ENCODE measurements at places on chromosomes 2 and 18.

DNA sequence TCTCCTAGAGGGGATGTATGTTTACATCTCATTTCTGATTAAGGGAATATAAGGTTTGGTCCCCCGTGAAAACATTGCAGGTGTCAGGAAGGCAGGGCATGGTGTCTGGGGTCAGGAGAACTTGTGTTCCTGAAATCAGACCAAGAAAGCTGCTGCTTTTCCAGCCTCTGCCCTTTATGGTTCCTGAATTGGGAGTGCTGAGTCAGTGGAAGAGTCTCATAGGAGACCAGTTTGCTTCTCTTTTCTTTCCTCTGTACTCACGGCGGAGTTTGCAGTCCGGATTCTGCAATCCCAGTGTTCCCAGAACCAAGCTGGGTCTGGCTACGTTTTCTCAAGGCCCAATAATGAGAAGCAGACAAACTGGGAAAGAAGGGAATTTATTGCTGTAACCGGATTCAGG is 5.1 kb upstream of the MARCO start:
- DNase-seq, result no peak

- no peak for DNase-seq
Measured at GRCh38 chr2:109255654-109256053, 126.6 kb downstream of the SH3RF3 start.

DNA sequence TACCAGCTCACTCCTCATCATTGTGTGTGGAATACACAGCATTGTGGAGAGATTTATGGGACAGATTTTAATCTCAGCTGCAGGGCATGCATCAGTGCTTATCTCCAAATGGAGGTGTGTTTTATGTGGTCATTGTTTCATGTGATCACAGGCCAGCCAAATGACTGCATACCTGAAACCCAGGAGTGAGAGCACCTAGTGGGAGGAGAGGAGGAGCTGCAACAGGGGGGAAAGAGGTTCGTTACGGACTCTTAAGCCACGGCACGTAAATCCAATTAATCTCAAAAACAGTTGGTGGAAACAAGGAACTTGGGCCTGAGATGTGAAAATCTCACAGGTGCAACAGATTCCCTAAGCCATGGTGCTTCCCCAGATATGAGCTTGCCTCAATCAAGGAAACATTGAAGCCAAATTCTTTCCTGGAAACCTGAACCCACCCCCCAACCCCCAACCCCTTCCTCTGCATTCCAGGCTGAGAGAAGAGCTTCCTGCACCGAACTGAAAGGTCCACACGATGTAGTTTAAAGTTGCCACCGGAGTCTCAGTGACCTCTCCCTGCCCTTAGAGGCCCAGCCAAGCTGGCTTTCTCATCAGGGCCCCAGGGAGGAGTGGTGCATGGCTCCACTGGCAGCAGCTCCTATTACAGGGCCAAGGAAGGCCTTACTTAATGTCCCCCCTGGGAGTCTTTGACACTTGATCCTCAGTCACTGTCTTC is 167.4 kb downstream of the C1D start:
- no peak for DNase-seq

DNA sequence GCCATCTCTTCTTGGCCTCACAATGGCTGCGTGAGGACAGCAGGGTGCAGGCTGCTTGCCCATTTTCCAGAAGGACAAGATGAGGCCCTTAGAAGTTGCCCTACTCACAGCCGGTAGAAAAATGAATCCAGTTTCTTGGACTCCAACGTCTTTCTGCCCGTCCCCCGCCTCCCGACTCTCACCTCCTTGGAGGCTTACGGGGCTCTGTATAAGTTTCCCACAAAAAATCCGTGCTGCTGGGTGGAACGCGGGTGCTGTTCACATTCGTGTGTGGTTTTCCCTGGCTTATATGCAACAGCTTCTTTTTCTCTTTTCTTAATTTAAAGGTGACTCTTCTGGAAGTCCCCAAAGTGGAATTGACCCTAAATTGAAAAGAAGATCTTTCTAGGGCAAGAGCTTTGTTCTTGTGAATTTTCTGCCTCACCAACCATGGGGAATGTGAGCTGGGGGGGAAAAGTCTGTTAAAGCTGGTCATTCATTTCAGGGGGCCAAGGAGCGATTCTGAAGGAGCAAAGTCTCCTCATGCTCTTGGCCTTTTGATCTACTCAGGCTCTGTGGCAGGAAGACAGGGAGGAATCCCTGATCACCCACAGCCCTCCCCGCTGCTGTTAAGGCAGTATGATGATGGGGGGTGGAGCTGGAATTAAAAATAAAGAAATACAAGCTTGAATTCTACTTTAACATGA is 51.3 kb downstream of the DDX1 start:
- DNase-seq, result no peak
